ENCODE measurements at places on chromosomes 7 and 10. TPM values are rescaled to one million over a fixed set of nuclear protein-coding genes. Genes with fewer than 3 reads are reported as not detected.

Gene ZNF736
- 63.8 TPM for total RNA-seq

DNA sequence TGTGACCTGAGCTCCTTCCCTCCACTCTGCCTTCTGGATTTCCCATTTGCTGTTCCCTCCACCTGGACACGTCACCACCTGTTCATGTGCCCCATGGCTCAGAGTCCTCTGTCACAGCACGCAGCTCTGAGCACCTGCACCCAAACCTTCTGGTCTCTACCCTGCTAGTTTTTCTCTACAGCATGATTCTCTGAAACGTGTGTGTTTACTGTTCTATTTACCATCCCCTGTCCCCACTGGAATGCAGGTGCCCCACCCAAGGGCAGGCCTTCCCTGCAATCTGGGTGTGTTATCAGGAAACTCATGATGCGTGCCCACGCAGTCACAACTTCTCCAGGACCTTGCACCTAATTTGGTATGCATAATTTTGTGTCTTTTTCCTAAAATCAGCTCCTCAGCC is 284.4 kb upstream of the IGFBP3 start:
- DNase-seq, result no peak

GRCh38 chr10:68647672-68648341 is 73.2 kb upstream of the CCAR1 start:
- no peak for DNase-seq

Gene MRM2
- 15.0 TPM for total RNA-seq

Gene WDR91
- 13.6 TPM for total RNA-seq

- no peak for DNase-seq
These were observed 10.0 kb upstream of the DDIT4 start for GRCh38 chr10:72263613-72264241.

Gene OR13A1
- not detected for total RNA-seq

- no peak for DNase-seq
These were observed 23.8 kb downstream of the PFKP start for GRCh38 chr10:3090914-3091787.

GRCh38 chr7:120462991-120463390 is 190.0 kb downstream of the KCND2 start:
- DNase-seq, result no peak

DNA sequence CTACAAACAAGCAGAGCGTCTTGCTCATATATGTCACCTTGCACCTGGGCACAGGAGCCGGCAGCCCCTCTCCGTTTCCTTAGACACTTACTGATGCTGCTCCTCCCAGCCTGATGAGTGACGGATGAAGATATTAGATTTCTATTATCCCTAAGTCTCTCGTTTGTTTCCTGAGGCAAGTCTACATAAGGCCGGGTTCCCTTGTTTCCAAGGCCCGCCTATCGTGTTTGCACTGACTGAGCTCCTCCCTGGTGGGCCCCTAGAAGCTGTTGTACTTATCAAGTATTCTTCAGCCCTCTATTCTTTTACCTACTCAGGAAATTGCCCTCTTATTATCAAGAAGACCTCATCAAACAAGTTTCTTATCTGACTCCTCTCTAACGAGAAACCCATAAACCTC is 18.5 kb downstream of the SH3PXD2A start:
- no peak for DNase-seq

GRCh38 chr7:94052398-94053180 is 48.4 kb upstream of the BET1 start:
- no peak for DNase-seq

Gene STOX1
- 7.0 TPM for total RNA-seq

- no peak for DNase-seq
These were observed 146.0 kb upstream of the ADO start for GRCh38 chr10:62658516-62658915.

DNA sequence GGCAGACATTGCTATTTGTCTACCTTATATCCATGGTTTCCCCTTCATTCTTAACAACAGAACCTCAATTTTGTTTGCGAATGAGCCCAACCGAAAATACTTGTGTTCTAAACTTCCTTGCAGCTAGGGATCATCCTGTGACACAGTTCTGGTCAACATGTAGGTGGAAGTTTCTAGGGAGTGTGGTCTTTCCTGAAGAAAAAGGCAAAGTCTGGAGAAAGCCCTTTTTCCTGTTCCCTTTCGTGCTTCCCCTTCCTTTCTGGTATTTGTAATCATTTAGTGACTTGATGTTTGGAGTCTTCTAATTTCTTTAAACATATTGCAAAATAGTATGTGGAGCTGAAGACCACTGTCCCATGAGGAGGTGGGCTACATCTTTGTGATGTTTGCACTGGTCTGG is 2.9 kb upstream of the IFRD1 start:
- no peak for DNase-seq

GRCh38 chr7:135862586-135863340 is 114.2 kb upstream of the FAM180A start:
- no peak for DNase-seq

DNA sequence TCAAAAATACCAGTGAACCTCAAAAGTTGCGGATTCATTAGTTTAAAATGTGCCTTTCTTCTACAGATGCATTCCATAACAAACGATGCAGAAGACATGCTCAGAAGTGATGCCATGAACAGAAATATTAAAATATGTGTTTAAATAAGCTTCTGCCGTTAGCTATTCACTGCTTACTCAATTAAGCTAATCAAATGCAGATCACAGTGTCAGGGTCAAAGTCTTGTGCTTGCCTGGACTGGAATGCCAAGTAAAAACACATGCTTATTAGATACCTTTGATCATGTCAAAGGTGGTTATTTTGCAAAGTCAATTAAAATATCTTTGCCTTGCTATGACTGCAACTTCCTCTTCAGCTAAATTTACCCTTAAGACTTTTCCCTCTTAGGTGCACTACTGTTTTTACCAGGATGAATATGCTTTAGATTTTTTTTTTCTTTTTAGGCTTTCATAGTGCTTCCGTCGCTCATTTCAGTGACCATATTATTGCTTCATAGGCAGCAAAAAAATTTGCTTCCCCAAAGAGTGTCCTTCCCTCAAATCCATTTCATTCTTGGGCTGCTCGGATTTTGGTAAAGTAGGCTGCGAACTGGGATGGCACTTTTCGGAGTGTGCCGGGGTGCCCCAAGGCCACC is 905 bp downstream of the ASB13 start:
- DNase-seq, result no peak

Gene PAX4
- total RNA-seq, result not detected

Gene KCND2
- total RNA-seq, result 51.5 TPM

GRCh38 chr10:126469692-126470091 is 81.4 kb upstream of the ADAM12 start:
- DNase-seq, result no peak

GRCh38 chr7:10429031-10429430 is 544.6 kb upstream of the PHF14 start:
- no peak for DNase-seq

Gene SYCE1
- total RNA-seq, result 0.94 TPM

Gene TSPAN12
- 7.2 TPM for total RNA-seq

Gene CYP2C19
- total RNA-seq, result 0.16 TPM

GRCh38 chr7:83866582-83866981 is 217.6 kb upstream of the SEMA3E start:
- DNase-seq, result no peak

DNA sequence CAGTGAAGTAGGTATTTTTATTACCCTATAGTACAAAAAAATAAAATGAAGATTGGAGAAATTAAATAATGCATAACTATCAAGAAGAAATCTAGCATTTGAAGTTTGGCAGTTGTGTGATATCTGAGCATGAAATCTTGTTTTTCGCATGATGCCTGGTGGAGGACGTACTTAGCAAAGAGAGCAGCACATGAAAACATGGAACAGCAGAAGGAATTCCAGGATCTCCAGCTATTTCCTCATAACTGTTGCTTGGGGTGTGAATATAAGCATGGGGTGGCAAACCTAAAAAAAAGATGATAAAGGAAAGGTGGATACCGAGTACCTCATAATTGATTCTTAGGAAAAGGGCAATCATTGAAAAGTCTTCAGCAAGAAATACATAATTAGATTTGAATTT is 174.3 kb upstream of the FAM3C start:
- no peak for DNase-seq

GRCh38 chr7:30796105-30796869 is 25.1 kb downstream of the MINDY4 start:
- no peak for DNase-seq

GRCh38 chr7:137324796-137325696 is 18.5 kb downstream of the PTN start:
- no peak for DNase-seq

GRCh38 chr7:135970682-135971365 is 6.3 kb downstream of the MTPN start:
- DNase-seq, result no peak

DNA sequence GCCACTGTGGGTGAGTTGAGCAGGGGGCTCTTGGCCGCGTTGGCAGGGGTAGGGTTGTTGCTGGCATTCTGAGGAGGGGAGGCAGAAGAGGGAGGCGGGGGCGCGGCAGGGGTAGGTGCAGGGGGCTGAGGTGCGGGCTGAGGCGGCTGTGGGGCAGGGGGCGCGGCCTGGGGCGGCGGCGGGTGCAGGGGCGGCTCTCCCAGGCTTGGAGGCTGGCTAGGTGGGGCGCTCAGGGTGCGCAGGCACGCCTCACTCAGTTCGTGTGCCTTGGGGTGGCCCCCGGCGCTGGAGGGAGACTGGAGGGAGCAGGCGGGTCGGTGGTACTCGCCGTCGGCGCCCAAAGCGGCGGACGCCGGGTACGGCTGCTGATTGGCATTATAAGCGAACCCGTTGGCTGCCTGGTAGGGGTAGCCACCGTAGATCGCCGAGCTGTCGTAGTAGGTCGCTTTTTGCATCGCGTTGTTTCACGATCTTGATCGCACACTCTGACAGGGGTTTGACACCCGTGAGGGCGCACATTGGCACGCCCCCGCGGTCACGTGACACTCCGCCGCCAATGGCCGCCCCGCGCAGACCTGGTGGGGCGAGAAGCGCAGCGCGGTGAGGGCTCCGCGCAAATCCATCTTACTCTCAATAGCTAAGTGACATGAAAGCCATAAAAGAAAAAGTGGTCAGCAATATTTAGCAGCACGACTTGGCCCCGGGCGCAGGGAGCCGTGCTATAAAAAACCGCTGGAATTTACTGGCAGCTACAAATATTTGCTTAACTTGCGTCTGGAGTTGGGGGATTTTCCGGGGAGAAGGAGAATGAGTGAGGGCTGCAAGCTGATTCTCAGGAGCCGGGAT is 7.9 kb upstream of the HOXA2 start:
- no peak for DNase-seq

- DNase-seq, result no peak
These were observed 66.9 kb upstream of the ADAM12 start for GRCh38 chr10:126455036-126455765.

- no peak for DNase-seq
These were observed 53.1 kb downstream of the NRG3 start for GRCh38 chr10:81928119-81928518.

DNA sequence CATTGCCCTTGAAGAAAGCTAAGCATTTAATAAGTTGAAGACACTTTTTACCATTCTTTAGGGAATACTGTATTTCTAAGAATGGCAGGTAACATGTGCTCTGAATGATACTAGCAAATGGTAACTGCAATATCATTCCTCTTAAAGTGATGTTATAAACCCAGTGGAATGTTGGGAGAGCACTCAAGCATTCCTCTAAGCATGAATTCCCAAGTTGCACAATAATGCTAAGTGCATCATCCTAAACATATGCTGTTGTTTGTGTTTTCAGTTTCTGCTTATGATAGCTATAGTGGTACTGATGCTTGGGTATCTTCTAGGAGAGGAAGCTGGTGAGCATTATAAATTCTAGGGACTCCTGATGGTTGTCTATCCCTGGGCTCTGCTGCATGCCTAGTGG is 673.9 kb downstream of the PHTF2 start:
- no peak for DNase-seq

DNA sequence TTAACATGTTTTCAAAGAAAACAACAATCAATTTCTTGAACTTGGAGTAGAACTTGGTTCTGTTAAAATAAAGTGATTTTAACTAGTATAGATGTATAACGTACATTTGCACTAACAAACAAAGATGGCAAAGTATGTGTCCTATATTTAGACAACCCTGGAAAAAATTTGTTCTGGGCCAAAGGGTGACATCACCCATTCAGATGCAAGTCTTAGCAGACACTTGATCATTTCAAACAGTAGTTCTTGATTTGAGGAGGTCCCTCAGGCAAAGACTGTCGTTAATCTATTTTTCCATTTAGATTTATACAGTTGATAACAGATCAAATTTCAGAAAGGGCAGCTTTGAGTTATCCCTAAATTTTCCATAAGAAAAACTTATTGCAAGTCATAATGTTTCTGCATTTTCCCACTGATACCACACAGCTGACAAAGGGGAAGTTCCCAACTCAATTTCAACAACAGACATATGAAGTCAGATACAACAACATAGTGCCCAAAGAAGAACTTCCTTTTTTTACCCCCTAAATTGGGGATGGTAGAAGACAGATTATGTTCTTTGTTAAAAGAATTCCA is 5.2 kb downstream of the NMT2 start:
- DNase-seq, result no peak

GRCh38 chr10:119536508-119537025 is 6.0 kb downstream of the RGS10 start:
- no peak for DNase-seq

Gene NMT2
- 57.1 TPM for total RNA-seq

DNA sequence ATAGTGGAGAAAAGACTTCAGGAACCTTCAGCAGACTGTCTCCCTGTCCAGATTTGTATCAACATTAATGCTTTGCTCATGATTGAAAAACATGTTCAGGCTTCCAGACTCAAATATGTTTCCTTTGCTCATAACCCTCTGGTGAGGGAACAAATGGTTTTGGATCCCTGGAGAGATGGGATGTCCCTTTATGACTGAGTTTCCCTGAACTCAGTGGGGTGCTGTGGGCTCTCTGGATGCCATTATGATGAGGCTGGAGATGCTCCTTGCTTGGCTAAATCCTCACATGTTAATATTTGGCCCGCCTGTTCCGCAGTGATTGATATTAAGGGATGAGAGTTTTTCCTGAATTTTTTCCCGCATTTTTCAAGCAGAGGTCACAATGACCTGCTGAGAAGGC is 749.4 kb downstream of the SUGCT start:
- DNase-seq, result no peak

DNA sequence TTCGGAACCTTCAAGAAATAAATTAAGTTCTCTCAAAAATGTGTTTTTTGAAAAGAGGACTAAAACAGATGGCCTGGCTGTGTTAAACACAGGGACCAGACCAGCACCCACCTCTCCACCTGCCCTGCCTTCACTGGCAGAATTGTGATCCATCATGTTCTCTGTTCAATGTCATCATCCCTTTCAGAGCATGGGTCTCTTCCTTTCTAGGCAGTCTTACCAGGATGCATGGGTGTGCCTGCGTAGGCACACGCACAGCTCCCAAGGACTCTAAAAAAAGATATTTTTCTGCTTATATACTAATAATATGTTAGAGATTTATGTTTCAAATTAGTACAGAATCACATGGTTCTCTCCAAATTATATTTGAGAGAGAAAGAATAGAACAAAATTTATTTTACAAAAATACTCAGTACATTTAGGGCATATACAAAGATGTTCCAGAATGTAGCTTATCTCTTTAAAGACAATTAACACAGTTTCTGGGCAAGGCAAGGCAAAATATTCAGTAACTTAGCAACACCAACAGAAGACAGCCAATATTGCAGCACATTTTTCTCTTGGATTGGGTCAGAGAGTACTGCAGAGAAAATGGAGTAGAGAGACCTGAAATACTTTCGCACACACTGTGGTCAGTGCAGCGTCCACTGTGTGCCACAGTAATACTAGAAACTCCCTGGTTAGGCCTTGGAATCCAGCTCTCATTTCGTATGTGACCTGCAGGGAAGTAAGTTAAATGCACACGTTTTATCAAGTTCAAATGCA is 52.8 kb downstream of the EGFR start:
- no peak for DNase-seq
